Daoy (cell line): ENCODE measurements at places on chromosomes 4 and X. TPM values are rescaled to one million over a fixed set of nuclear protein-coding genes. Genes with fewer than 3 reads are reported as not detected.
A peak's percentile ranks its signal among the peaks of the same experiment; 100 is the strongest.

DNA sequence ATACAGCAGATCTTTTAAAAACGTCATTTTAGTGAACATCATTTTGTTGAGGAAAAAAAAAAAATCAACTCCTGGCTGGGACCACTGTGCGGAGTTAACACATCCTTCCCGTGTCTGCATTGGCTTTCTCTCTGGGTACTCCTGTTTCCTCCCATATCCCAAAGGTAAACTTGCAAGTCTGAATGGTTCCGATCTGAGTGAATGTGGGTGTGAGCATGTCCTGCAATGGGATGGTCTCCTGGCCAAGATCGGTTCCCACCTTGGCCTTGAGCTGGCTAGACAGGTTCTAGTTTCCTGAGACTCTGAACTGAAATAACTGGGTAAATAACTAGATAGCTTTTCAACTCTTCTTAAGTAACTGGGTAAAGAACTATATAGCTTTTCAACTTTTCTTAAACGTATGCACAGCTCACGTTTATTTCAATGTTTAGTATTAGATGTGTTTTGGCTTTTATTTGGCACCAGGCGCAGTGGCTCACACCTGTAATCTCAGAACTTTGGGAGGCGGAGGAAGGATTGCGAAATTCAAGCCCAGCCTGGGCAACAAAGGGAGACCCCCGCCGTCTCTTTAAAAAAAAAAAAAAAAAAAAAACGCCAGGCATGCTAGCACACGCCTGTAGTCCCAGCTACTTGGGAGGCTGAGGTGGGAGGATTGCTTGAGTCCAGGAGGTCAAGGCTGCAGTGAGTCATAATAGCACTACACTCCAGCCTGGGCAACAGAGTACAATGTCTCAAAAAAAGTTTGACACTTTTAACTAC lies 14.0 kb downstream of the RBMX start:
- no peak for DNase-seq

- no peak for DNase-seq
Observed at GRCh38 chr4:89371614-89372013, 64.0 kb upstream of the GPRIN3 start.

GRCh38 chrX:11540532-11541377 lies 125.0 kb downstream of the ARHGAP6 start:
- DNase-seq: no peak

GRCh38 chrX:42050345-42050744 lies 127.0 kb upstream of the CASK start:
- no peak for DNase-seq

- DNase-seq: peak; percentile 47
Observed at GRCh38 chrX:131704136-131704695, 160.3 kb downstream of the OR13H1 start.

DNA sequence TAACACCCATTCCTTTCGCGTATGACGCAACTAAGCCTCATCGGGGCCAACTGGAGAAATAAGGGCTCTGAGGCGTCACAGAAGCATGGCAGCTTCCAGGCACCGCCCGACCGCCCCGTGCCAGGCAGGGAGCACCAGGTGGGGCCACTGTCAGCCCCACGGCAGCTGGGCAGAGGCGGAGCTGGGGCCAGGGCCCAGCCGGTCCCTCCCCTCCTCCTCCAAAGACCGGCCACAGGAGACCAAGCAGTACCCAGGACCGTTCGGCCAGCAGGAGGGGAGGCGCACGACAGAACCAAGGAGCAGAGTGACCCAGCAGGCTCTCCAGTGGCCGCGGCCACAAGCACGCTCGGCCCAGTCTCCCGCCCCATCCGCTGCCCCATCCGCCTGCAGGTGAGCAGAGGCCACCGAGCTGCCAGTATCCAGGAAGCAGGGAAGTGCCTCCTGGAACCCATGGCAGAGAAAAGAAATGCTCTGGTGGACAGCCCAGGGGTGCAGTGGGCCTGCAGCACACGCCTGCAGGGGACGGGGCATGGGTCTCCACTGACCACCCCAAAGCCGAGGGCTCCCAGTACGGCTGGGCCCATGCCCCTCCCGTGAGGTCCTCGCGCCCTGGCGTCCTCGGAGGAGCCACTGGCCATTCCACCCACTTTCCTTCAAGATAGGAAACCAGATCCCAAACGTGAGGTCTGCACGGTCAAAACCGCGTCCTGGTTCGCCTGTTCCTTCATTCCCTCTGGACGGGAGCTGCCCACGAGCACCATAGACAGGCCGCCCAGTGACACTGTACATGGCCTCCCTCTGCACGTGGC lies 9.6 kb downstream of the CTBP1 start:
- no peak for DNase-seq

The FRMD7 gene
- not detected in 2 replicates for total RNA-seq

The FREM3 gene
- total RNA-seq: not detected in 2 replicates

- peak; percentile 49 for DNase-seq
Observed at GRCh38 chr4:172758586-172759340, 409.8 kb upstream of the GALNT7 start.

The RAB9B gene
- total RNA-seq: 0.92 and 0.97 TPM in 2 replicates

DNA sequence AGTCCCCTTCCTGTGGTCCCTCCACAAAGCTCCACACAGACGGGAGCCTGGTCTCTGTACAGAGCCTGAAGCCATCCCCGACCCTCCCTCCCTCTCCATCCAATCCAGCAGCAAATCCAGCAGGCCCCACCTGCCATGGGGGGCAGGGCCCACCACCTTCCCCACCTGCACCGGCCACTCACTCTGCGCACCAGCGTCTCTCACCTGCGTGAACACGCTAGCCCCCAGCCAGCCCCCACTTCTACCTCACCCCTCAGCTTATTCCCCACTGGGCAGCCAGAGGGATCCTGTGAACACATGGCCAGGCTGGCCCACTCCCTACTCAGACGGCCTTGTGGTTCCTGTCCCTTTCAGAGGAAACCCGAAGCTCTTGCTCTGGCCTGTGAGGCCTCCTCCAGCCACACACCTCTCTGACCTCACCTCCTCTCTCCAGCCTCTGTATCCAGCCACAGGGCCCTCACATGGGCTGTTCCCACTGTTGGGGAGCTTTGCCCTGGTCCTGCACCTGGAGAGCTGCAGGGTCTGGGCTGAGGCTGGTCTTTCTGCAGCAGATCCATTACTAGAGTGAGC lies 70.9 kb downstream of the WFS1 start:
- DNase-seq: no peak

- DNase-seq: no peak
Observed at GRCh38 chr4:28481565-28481964, 1620.9 kb downstream of the STIM2 start.

GRCh38 chr4:83179205-83179604 lies 64.7 kb upstream of the PLAC8 start:
- DNase-seq: no peak

- DNase-seq: no peak
Observed at GRCh38 chr4:2825740-2826139, 17.9 kb upstream of the ADD1 start.

- no peak for DNase-seq
Observed at GRCh38 chr4:36178484-36178883, 65.8 kb downstream of the ARAP2 start.

The SPATA18 gene
- not detected in 2 replicates for total RNA-seq

DNA sequence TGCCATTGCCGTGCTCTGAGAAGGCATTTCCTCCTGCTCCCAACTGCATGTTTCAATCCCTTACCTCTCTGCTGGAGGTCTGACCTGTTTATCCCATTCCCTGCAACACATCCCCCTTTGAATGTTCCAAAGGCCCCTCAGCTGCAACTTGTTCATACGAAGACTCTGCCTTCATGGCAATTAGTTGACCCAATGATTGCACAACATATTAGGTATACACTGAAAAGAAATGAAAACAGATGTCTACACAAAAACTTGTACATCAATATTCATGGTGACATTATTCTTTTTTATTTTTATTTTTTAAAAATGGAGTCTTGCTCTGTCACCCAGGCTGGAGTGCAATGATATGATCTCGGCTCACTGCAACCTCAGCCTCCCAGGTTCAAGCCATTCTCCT lies 54.9 kb upstream of the STX18 start:
- no peak for DNase-seq

DNA sequence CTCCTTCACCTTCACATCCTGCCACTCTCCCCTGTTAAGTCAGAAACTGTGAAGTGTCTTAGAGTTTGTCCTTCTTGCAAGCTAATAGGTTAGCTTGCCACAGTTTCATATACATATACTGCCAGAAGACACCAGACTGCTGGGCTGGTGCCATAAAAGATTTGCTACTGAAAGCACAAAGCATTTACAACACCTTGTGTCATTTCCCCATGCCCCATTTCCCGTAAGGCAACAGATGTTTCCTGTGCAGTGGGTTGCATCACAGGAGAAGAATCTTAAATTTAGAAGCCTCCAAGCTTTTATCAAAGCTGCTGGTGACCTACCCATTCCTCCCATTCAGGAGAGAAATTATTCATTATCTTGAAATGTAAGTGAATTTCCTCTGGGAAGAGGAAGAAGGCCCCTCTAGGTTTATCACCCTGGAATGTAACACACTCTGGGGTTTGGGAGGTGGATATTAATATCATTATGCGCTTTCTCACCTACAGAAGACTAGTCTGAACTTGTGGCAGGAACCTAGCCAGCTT lies 34.5 kb upstream of the RAB33B start:
- peak; percentile 5 for DNase-seq

The UCP1 gene
- 0.34 TPM in 1 of 2 replicates, not detected in the other for total RNA-seq

GRCh38 chr4:52588097-52588496 lies 71.0 kb downstream of the USP46 start:
- DNase-seq: peak; percentile 9

GRCh38 chr4:148216866-148217814 lies 225.1 kb downstream of the NR3C2 start:
- DNase-seq: peak; percentile 6

GRCh38 chr4:67573193-67573592 lies 14.7 kb downstream of the STAP1 start:
- no peak for DNase-seq

The F11 gene
- total RNA-seq: not detected in 2 replicates

DNA sequence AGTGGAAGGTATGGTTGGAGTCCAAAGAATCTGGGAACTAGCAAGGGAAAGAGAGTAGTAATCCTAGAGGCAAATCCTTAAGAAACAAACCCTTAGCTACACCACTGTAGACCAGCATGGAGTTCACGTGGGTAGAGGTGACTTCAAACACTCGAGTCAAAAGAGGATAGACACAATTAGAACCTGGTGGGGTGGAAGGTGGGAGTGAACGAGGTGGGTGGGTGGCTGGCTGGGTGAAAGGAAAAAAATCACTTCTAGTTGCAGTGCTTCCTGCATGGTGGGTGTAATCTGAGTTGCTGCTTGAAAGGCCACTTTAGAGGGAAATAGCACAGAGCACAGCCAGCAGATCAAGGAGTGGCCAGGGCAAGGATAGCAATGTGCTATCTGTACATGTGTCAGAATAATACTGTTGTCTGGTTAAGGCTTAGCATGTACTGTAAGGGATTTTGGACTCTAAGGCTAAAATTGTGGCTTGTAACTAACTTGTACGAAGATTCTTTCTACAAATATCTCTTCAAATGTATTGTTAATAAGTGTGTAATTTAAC lies 356.2 kb downstream of the GRIA2 start:
- no peak for DNase-seq

DNA sequence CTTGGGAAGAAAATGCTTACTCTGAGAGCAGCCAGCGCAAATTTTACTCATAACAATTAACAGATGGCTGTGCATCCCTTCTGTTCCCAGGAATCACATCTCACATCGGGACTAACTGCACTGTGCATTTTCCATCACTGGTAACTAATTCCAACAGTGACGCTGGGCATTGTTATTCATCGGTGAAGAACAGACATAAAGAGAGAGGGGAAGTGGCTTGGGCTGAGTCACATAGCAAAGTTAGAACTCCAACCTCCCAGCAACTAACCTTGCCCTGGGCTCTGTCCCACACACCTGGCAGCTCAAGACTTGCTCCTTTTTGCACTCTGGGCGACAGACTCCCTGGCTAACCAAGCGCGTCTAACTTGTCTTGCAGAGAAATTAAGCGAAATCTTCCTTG lies 6.4 kb upstream of the LONRF3 start:
- DNase-seq: peak; percentile 5

GRCh38 chr4:110624398-110624780 lies 1.5 kb upstream of the PITX2 start:
- no peak for DNase-seq

DNA sequence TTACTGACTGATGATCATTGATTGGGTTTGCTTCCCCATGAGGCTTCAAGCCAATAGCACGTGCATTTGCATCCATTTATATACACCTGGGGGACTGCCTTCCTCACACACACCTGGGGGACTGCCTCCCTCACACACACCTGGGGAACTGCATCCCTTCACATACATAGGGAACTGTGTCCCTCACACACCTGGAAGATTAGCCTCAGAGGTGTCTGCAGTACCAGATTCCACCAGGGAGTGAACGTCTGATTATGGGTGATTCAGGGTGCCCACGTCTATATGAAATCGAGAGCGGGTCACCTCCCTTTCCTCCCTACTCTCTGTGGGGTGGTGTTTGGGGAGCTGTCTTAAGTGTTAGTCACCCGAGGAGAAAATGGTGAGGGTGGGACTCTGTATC lies 16.9 kb downstream of the CD99 start:
- peak; percentile 29 for DNase-seq

DNA sequence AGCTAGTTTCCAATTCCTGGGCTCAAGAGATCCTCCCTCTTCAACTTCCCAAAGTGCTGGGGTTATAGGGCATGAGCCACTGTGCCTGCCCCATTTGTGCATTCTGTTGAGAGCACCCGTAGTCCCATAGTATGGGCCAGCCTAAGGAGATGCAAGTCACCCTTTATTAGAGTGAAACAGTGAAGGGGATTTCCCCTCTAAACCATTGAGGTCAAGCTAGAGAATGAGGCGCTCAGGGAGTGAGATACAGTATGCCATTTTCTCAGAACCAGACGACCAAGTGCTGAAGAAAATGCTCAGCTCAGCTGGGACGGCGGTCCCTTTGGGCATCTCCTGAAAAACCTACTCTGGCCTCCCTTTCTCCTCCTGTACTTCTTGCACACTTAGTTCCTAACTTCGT lies 18.7 kb downstream of the RNF4 start:
- DNase-seq: no peak

The MUC7 gene
- total RNA-seq: not detected in 2 replicates

The FAM50A gene
- total RNA-seq: 32.8 and 44.2 TPM in 2 replicates

The RS1 gene
- not detected in 2 replicates for total RNA-seq

DNA sequence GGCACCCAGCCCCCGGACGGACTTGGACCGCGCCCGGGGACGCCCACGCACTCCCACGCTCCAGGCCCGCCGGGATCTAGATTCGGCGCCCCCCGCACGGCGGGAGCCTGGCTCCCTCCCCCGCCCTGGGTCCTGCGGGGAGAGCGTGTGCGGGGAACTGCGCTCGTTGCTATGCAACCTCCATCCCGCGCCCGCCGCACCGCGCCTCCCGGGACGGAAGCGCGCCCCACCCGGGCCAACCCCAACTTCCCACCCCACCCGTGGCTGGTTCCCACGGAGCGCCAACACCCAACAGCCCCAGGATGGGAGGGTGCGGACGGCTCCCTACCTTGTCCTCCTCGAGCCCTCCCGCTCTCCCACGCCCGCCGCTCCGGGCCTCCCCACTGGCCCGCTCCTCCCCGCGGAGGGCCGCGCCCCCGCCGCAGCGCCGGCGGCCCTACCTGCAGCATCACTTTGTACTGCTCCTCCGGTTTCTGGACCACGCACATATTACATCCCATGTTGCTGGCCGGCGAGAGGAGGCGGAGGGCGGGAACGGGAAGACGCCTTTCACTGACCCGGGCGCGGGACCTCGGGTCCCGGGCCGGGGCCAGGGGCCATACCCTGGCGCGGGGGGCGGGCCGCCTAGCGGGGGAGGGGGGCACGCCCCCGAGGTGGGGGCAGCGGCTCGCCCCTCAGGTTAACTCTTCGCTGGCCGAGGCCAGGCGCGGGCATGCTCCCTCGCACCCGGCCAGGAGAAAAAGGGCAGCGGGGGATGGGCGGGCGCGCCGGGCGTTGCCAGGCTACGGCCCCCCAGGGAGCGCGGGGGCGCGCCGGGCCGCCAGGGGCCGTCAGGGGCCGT lies at the start of gene PDZD4:
TSS of gene PDZD4 (minus strand) at position 746 of the 841 bp plus-strand sequence. CDS start at position 500, 246 bp downstream.
- no peak for DNase-seq
